ENCODE measurements at places on chromosomes 2 and 18.

GRCh38 chr2:192011196-192011595 is 164.3 kb upstream of the CAVIN2 start:
- no peak for DNase-seq

DNA sequence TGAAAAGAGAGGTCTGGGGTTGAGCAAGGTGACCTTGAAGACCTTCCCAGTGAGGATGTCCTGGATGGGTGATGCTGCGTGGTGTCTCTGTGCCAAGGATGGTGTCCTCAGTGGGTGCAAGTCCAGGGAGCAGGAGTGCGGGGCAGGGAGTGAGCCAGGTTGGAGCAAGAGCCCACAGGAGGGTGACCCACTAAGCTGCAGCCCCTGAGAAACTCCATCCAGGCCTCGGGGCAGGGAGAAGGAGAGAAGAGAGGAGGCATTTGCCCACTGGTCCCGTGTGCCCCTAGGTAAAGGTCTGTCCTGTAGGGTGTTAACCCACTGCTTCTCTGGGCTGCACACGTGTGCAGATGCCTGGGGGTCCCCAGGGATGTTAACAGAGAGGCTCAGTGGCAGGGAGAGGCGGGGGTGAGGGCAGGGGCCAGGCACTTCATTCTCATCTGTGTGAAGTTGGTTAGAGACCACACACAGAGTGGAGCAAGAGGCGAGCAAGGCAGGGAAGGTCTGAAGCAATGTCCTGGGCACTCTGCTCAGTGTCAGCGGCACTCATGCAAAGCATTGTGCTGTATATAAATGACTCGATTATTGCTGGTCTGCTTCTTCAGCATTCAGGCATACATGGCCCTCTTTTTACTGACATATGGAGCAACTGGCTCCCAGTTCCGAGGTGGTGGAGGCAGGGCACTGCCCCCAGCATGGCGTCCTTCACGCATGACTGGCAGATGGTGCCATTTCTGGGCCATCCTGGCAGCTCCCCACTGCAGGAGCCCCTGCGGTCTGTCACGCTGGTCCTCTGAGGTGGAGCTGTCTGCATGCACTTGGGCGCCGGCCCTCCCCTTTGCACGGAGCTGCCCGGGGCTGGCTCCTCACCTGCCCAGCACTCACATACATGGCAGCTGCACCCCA is 117.2 kb upstream of the HS6ST1 start:
- DNase-seq: no peak

- no peak for DNase-seq
Measured at GRCh38 chr2:216880509-216881184, 20.8 kb upstream of the TNP1 start.

DNA sequence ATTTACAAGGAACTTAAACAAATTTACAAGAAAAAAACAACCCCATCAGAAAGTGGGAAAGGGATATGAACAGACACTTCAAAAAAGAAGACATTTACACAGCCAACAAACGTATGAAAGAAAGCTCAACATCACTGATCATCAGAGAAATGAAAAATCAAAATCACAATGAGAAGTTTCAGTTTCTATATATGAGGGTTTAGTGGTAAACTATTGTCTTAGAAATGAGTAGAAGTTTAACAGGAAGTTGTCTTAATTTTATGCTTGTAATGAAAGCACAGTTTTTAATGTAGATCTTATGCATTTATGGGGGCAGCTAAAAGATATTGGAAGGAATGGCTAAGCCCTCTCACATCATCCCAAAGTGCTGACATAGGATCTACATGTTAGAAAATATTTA is 325.4 kb downstream of the ERBB4 start:
- no peak for DNase-seq

DNA sequence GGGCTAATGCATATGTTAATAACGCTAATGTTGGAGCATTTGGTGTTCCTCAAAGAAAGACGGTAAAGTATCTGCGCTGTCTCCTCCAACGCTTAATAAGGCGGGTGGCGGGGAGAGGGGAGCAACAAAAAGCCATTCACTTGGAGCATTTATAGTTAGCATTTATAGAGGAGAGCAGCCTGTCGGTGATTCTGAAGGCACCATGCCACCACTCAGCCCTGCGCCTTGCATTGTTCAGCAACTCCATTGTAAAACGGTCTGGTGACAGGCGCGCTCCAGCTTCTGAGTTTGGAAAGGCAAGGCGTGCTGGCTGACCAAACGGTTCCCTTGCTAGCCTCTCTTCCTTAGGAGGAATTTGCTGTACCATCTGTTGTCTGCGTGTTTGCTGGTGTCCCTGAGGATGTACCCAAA is 83.9 kb downstream of the LYPD1 start:
- no peak for DNase-seq

GRCh38 chr2:184769686-184770085 is 171.4 kb downstream of the ZNF804A start:
- DNase-seq: no peak

- no peak for DNase-seq
Measured at GRCh38 chr18:32379891-32380290, 90.8 kb downstream of the GAREM1 start.

DNA sequence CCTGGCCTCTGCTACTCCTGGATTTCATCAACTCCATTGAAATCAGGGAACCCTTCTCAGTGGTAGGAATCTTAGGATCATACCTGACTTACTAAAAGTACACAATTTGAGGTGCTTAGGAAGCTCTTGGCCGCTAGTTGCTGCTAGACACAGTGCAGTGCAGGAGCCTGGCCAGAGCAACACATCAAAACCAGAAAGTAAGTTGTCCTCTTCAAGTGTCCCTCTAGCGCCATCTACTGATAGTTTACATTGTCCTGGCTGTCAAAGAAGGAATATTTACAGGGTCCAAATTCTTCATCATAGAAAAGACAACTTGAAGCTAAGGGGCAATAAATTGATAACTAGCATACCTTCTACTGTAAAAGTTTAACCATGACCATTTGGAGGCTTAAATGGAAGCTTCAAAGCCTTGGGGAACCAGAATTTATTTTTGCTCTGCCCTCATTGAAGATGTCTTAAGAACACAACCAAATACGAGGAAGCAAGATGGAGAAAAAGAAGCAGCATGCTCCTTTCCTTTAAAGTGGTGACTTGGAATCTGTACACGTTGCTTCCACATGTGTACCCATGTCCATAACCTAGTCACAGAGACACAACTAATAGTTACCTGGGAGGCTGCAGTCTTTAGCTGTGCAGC is 889.1 kb upstream of the GCFC2 start:
- DNase-seq: peak; percentile 9

GRCh38 chr2:144890828-144891227 is 370.9 kb upstream of the ZEB2 start:
- no peak for DNase-seq

DNA sequence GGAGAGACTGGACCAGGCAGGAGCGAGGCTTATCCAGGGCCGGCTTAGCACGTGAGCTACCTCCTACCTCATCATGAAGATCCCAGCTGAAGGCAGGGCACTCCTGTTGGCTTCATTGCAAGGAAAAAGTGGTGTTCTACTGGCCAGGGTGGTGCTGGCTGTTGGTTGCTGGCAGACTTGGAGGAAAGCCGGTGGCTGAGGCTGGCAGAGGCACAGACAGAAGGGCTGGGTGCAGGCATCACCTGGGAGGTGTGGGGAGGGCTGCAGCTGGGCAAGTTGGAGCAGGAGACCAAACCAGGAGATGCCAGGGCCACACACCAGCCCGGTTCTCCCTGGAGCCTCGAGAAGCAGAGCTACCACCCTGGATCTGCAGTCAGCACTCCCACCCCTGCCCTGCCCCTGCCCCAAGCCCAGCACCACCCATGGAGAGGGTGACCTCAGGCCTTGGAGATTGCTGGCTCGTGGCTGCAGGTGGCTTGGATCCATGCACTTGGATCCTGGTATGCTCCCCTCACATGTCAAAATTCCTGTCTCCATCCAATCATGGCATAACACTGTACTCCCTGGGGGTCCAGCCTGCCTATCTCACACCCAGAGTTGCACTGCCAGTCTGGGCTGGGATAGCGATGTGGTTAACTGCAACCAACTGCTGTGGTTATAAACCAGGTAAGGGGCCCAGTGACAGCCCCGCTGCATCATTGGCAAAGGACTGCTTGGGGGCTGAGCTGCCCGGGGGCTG is 49.7 kb downstream of the GLI2 start:
- DNase-seq: no peak
